ENCODE measurements at places on chromosomes 6 and 20.

DNA sequence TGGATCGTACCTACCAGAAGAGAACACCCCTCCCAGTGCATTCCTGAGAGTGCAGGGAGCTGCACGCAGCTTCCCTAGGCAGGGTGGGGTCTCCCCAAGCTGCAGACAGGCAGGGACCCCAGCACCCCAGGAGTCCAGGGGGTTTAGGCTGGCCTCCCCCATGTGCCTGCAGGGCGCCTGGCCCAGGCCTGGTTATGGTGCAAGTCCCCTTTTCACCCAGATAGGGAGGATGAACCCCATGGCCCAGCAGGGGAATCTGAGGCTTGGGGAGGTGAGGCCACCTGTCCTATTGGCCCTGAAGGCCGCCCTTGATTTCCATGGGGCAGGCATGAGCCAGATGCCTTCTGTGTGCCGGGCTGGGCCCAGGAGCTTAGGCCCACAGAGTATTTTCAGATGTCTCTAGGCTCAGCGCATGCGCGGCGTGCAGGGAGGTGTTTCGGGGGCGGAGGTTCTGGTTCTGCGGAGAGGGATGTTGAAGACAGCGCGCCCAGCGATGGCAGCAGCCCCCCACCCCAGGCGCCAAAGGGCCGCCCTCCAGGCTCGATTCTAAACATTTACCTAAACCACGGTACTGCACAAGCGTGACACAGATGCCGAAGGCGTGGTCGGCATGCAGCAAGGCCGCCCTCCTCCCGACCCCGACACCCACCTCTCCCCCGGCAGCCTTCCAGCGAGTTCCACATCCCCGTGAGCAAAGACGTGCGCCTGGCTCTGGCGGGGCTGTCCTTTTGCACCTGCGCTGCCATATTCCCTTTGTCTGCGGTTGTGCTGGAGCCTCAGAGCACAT is 29.4 kb downstream of the COL20A1 start:
- DNase-seq: no peak

GRCh38 chr6:14573267-14573666 is 455.7 kb downstream of the CD83 start:
- no peak for DNase-seq

DNA sequence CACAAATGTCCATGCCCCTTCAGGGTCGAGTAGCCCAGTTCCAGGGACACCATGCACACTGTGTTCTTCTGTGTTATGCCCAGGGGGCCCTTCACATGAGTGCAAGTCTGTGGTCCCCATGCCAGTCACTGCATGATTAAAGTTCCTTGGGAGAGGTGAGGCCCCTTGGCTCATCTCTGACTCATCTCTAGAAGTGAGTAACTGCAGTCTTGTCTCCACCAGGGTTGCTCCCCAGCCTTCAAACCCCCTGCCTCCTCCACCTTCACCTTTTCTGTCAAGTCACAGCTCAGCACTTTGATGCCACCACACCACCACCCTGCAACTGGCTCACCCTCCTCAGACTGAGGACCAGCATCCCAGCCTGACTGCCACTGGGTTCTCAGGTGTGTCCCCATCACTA is 161.7 kb downstream of the UNC5CL start:
- no peak for DNase-seq

DNA sequence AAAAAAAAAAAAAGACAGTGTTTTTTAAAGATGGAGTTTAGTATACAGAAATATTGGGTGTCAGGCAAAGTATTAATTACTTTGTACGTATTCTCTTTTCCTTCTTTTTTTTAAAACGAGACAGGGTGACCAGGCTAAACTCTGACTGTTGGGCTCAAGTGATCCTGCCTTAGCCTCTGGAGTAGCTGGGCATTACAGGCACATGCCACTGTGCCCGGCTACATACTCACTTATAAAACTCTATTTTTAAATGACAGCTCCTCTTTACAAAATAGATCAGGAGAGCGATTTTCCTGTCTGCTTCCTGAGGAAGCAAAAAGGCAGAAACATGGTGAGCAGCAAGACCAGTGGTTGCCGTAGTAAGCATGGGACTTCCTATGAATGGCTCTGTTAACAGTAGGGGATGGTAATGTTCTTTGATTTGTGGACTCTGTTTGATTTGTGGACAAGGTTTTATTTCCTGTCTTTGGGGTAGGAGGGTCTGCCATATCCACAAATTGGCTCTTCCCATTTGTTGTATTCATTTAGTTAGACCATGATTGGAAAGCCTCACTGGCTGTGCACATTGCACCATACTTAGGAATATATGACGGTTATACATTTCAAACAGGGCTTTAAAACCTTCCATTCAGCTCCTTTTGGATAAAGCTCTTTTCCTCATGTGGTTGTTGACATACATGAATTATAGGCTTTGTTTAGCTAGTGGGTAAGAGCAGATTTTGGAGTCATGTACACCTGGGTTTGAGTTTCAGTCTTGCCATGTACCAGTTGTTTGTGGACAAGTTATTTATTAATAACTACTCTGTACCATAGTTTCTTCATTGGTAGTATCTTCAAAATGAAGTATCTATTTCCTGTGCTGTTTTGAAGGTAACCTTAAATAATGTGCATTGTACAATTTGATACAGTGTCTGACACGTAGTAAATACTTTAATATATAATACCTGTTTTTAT is 45.1 kb downstream of the PTPRA start:
- no peak for DNase-seq

DNA sequence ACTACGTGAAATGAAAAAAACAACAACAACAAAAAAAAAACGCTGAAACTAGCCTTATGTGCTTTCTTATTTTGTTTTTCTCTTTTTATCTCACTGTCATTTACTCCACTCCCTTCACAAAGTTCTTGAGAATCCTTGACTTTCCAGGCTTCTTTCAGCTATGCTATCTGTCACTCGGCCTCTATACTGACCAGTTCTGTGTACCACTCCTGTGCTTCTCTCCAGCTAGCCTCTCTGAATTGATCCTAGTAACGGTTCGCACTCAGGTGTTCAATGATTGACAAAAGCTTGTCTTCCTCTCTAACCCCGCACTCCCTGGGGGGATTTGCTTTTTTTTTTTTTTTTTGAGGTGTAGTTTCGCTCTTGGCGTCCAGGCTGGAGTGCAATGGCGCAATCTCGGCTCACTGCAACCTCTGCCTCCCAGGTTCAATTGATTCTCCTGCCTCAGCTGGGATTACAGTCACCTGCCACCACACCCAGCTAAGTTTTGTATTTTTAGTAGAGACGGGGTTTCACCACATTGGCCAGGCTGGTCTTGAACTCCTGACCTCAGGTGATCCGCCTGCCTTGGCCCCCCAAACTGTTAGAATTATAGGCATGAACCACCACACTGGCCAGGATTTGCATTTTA is 31.8 kb downstream of the MLIP start:
- DNase-seq: no peak

- no peak for DNase-seq
Observed at GRCh38 chr6:122838060-122838780, 49.2 kb downstream of the SMPDL3A start.

GRCh38 chr6:103885446-103885845 is 974.3 kb downstream of the HACE1 start:
- no peak for DNase-seq

DNA sequence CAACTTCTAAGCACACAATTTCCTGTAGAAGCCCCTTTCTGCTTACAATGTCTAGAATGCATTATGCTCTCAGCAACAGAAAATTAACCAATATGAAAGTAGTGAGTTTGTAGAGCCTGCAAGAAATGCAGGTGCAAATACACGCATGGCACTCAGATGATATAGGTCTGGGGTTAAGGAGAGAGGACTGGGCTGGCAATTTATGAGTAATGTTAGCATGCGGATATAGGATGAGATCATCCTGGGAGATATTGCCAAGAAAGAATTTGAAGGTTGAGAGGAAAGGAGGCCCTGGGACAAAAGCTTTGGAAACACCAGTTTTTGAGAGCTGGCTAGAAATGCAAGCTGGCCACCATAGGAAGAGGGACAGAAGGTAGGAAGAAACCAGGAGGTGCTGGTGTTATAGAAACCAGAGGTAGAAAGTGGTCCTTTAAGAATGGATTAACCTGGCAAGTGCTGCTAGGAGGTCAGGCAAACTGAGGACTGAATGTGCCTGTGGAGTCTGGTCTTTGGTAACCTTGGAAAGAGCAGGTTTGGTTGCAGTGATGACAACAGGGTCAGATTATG is 183.2 kb upstream of the MYLIP start:
- no peak for DNase-seq

Measured in hematopoietic multipotent progenitor cell treated with erythropoietin and hydrocortisone succinate and interleukin-3 and kit ligand, for 15 days (in vitro differentiated cells).